ENCODE measurements at places on chromosomes 3 and 15.

DNA sequence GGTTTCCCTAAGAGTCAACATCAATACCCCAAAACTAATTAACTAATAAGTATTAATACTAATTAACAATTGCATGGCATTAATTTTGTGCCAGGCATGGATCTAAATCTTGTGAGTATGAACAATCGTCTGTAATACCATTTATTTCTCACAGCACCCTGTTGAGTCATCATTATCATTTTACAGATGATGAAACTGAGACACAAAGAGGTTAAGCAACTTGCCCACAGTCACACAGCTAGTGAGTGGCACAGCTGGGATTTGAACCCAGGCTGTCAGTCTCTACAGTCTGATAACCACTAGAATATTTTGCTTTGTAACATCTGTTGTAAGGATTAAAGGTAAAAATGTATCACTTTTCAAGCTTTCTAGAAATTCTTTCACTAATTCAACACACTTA is 423.4 kb upstream of the WNT5A start:
- H3K27me3 ChIP-seq: no peaks in the 10 kb centered on the region
- H3K4me3 ChIP-seq: no peak overlapping the region
- H3K36me3 ChIP-seq: no peaks in the 10 kb centered on the region

DNA sequence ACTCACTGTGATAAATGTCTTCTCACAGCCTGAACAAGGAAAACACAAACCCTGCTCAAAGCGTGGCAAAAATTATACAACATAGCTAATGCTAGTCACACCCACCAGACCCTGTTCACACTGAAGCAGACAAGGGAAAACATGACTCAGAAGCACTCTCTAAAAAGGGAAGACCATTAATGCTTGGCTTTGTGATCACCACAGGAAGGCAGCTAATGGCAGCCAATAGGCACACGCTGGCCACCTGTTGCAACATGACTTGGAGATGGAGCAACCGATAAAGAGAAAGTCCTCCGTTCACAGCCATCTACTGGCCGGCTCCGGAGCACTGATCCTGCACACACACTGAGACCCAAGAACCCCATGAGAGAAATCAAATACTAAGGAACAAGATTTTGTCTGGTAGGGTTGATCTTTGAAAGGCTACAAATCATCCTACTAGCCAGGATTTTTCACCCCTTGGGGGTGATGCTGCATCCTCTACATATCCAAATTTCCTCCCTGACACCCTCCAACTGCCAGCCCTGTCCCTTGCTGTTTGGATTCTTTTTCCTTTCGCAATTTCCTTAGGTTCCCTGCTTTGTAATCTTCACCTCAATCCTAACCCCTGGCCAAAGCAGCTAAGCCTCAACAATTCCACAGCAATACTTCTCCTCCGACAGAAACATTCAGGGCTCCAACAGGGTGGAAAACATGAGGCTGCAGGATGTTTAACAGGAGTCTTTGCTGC is 3.2 kb downstream of the ZXDC start:
- H3K4me1 ChIP-seq: peaks cover 27% of the 10 kb centered on the region
- peak overlapping the region; percentile 31 for H3K4me3 ChIP-seq
- peak; percentile 95 for DNase-seq
- peak overlapping the region; percentile 99 for H3K27ac ChIP-seq
- H3K36me3 ChIP-seq: peaks cover 40% of the 10 kb centered on the region
- no peaks in the 10 kb centered on the region for H3K27me3 ChIP-seq

GRCh38 chr15:101136381-101137268 is 115.2 kb downstream of the CHSY1 start:
- no peak overlapping the region for H3K4me3 ChIP-seq
- DNase-seq: no peak
- H3K36me3 ChIP-seq: no peaks in the 10 kb centered on the region
- H3K27ac ChIP-seq: no peak overlapping the region

DNA sequence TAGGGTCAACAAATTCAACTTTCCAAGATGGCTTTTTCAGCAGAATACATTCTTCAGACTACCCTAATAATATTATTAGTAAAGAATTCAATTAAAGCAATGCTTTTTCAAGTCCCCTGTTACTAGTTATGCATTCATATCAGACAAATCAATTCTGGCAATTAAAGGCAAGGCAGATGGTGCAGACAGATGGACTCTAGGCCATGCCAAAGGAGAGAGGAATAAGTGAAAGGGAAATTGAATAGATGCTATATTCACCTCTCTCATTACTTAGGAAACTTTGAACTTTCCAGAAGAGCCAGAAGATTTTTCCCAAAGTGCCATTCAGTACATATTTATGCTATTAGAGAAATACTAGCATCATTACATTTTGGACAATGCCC is 487.7 kb upstream of the RASGRP1 start:
- no peak overlapping the region for H3K4me3 ChIP-seq
- no peaks in the 10 kb centered on the region for H3K36me3 ChIP-seq
- no peaks in the 10 kb centered on the region for H3K4me1 ChIP-seq
- no peaks in the 10 kb centered on the region for H3K27me3 ChIP-seq
- H3K27ac ChIP-seq: no peak overlapping the region
- DNase-seq: no peak

DNA sequence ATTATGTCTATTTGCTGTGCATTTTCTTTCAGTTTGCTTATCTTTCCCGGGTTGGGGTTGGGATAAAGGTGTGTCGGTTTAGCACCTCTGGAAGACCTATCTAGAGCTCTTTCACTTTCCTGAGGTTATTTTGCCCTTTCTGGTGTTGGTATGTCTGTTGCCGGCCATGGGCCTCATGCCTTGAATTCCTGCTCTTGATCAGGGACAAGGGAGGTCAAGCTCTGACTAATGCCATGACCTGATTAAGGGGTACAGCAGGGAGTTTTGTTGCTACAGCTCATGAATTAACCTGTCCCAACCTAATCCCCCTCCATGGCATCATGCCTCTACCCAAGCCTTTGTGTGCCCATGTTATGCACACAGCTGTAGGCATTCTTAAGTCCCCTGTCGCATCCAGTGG is 70.5 kb upstream of the GOLGA6B start:
- DNase-seq: no peak
- no peaks in the 10 kb centered on the region for H3K27me3 ChIP-seq
- H3K4me3 ChIP-seq: no peak overlapping the region
- no peaks in the 10 kb centered on the region for H3K4me1 ChIP-seq
- peaks cover 55% of the 10 kb centered on the region for H3K36me3 ChIP-seq
- no peak overlapping the region for H3K27ac ChIP-seq

GRCh38 chr3:44235604-44236484 is 5.8 kb upstream of the TOPAZ1 start:
- H3K4me3 ChIP-seq: no peak overlapping the region
- DNase-seq: no peak
- no peaks in the 10 kb centered on the region for H3K4me1 ChIP-seq
- H3K27me3 ChIP-seq: no peaks in the 10 kb centered on the region

- H3K27ac ChIP-seq: no peak overlapping the region
- H3K36me3 ChIP-seq: no peaks in the 10 kb centered on the region
- no peaks in the 10 kb centered on the region for H3K4me1 ChIP-seq
- DNase-seq: no peak
- H3K27me3 ChIP-seq: no peaks in the 10 kb centered on the region
- no peak overlapping the region for H3K4me3 ChIP-seq
Measured at GRCh38 chr3:67244130-67244529, 246.0 kb downstream of the KBTBD8 start.

DNA sequence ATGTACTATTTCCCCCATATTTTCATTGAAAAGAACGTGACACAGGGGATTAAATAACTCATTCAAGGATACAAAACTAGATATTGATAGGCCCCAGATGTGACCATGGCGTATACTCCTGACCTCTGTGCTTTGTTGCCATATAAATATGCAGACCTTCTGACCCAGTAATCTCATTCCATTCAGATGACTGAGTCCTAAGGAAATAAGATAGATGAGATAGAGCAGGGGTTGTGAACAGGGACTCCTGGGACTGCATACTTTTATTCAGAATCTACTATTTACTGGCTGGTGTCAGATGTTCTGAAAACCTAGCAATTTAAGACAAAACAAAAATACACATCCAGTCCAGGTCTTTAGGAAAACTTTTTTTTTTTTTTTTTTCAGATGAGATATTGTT is 139.2 kb upstream of the MANF start:
- H3K36me3 ChIP-seq: no peaks in the 10 kb centered on the region
- DNase-seq: no peak
- no peak overlapping the region for H3K4me3 ChIP-seq
- H3K27ac ChIP-seq: no peak overlapping the region
- no peaks in the 10 kb centered on the region for H3K27me3 ChIP-seq

DNA sequence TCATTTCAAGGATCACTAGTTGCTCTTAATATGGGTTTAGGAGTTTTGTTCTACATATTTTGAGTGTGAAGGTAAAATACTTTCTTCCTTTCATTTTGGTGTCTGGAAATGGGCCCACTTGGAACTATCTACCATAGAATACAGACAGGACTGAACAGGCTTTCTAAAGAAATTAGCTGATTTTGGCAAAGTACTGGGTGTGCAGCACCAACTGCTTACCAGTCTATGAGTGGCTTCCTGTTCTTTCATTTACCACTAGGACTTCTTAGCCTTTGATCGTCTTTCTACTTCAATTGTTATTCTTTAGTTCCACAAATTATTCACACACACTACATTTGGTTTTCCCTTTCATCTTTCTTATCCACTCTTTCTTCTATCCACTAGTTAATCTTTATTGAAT is 1196.3 kb downstream of the ROBO1 start:
- DNase-seq: no peak
- no peaks in the 10 kb centered on the region for H3K4me1 ChIP-seq
- no peak overlapping the region for H3K27ac ChIP-seq
- no peaks in the 10 kb centered on the region for H3K36me3 ChIP-seq

DNA sequence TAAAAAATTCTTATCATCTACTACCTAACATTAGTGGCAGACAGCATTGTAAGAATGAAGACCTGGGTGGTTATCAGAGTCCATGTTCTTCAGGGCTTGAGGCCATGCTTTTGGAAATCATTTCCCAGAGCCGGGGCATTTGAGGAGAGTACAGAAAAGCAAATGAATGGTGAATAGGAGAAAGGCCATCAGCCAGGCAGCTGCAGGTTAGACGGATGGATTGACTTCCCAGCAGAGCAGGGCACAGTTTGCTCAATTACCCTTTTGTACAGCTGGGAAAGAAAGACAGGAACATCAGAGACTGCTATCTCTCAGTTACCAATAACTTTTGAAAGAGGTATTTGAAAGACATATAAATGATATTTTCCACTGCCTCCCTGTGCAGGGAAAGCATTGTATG is 135.6 kb downstream of the ALCAM start:
- DNase-seq: no peak
- H3K4me3 ChIP-seq: no peak overlapping the region
- no peaks in the 10 kb centered on the region for H3K36me3 ChIP-seq
- no peaks in the 10 kb centered on the region for H3K4me1 ChIP-seq
- H3K27me3 ChIP-seq: no peaks in the 10 kb centered on the region
- no peak overlapping the region for H3K27ac ChIP-seq

DNA sequence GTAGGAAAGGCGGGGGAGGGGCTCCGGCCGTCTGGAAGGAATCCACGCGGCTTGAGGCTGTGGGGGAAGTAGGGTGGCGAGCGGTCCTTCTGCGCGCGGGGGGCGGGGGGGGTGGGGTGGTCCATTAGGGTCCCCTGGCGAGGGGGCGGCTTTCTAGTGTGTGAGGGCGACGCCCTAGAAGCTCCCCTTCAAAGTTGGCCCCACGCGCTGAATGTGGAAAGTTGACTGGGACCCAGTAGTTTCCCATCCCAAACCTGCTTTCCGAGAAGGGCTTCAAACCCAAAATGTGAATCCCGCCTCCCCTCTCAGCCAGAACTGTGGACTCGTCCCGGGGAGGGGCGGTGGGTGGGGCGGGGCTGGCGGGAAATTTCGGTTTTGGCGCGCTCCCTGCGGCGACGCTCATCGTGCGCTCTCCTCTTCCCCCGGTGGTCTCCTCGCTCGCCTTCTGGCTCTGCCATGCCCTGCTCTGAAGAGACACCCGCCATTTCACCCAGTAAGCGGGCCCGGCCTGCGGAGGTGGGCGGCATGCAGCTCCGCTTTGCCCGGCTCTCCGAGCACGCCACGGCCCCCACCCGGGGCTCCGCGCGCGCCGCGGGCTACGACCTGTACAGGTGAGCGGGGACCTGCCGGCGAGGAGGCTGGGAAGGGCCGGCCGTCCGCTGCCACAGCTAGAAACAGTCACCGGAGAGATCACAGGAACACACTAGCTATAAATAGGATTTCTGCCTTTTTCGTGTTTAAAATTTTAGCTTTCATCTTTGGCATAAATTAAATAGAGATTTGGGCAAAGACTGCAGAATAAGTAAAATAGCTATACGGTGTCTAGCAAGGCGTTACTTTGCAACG is 790 bp downstream of the DUT start:
- H3K27ac ChIP-seq: peak overlapping the region; percentile 92
- no peaks in the 10 kb centered on the region for H3K27me3 ChIP-seq
- DNase-seq: peak; percentile 12
- H3K4me1 ChIP-seq: peaks cover 4% of the 10 kb centered on the region
- peaks cover 12% of the 10 kb centered on the region for H3K36me3 ChIP-seq
- H3K4me3 ChIP-seq: peak overlapping the region; percentile 70

DNA sequence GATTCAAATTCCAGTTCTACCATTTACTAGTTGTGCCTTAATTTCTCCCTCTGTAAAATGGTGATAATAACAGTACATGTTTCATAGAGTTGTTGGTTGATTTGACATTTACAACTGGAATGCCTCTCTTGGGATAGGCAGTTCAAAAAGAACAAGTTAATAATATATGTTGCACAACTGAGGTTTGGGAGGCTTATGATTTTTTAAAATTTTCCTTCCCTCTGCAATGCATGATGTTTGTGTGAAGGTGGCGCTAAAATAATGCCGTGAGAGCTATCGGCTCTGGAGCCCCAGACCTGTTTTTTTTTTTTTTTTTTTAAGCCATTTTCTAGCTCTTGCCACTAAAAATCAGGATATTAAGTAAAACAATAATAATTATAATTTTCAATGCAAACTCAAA is 18.6 kb downstream of the DNAJB11 start:
- DNase-seq: no peak
- no peak overlapping the region for H3K27ac ChIP-seq
- peaks cover 22% of the 10 kb centered on the region for H3K36me3 ChIP-seq
- H3K27me3 ChIP-seq: no peaks in the 10 kb centered on the region
- H3K4me3 ChIP-seq: no peak overlapping the region

DNA sequence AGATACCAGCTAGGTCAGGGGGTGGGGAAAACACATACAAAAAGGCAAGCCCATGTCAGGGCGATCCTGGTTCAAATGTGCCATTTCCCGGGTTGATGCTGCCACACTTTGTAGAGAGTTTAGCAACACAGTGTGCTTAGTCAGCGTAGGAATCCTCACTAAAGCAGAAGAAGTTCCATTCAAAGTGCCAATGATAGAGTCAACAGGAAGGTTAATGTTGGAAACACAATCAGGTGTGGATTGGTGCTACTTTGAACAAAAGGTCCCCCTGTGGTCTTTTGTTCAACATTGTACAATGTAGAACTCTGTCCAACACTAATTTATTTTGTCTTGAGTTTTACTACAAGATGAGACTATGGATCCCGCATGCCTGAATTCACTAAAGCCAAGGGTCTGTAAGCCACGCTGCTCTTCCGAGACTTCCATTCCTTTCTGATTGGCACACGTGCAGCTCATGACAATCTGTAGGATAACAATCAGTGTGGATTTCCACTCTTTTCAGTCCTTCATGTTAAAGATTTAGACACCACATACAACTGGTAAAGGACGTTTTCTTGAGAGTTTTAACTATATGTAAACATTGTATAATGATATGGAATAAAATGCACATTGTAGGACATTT is 28.9 kb downstream of the TPM1 start:
- peaks cover 47% of the 10 kb centered on the region for H3K36me3 ChIP-seq
- H3K4me3 ChIP-seq: no peak overlapping the region
- no peaks in the 10 kb centered on the region for H3K27me3 ChIP-seq
- H3K27ac ChIP-seq: no peak overlapping the region

- H3K27ac ChIP-seq: no peak overlapping the region
- H3K4me3 ChIP-seq: no peak overlapping the region
- no peak for DNase-seq
- H3K36me3 ChIP-seq: peaks cover 38% of the 10 kb centered on the region
- H3K4me1 ChIP-seq: peaks cover 5% of the 10 kb centered on the region
Measured at GRCh38 chr3:32484436-32484835, 18.2 kb downstream of the CMTM6 start.

Data from ascending aorta (tissue), 2 donors.